ENCODE measurements at places on chromosomes 6 and 20.
A peak's percentile ranks its signal among the peaks of the same experiment; 100 is the strongest.

- DNase-seq = no peak
These were observed 58.5 kb downstream of the PCNA start for GRCh38 chr20:5061213-5061612.

- peak; percentile 27 for DNase-seq
These were observed at the start of gene STK35 for GRCh38 chr20:2101057-2101864. Gene STK35, plus strand, starts transcription at chr20:2101827. Its CDS starts 55 bp downstream, at chr20:2101882.

- DNase-seq = peak; percentile 60
These were observed 3.5 kb upstream of the EFHC1 start for GRCh38 chr6:52416629-52417151.

DNA sequence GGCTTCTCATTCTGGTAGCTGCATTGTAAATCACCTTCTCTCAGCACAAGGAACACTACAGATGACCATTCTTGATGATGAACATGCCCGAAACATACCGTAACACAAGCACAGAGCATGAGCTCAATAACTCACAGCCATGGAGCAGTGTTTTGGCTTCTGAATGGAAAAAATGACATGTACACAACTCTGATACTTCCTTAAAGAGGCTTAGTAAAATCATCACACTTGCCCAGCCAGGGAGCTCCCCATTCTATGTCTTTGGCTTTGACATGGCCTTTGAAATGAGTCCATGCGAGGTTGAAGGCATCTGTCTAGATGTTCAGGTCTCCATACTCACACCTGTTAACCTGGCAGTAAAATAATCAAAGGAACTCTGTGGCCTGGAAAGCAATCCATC is 87.6 kb downstream of the MYB start:
- no peak for DNase-seq

DNA sequence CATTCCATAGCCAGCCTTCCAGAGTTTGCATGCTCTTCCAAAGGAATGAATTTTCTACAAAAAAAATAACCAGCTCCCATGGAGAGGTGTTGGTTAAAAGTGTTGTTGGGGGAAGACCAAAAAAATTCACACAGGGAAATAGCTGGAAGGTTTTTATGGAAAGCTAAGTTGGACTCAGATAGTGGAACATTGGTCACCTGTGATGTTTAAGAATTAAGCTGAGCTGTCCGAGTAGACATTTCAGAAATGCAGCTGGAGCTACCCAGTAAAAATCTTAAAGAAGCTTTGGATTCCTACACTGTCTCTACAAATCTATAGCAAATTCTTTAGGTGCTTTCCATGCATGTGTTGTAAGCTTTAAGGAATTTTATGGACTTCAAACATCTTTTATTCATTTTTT is 155.5 kb downstream of the THBS2 start:
- no peak for DNase-seq

GRCh38 chr6:156587071-156587470 is 190.1 kb upstream of the ARID1B start:
- DNase-seq = no peak

DNA sequence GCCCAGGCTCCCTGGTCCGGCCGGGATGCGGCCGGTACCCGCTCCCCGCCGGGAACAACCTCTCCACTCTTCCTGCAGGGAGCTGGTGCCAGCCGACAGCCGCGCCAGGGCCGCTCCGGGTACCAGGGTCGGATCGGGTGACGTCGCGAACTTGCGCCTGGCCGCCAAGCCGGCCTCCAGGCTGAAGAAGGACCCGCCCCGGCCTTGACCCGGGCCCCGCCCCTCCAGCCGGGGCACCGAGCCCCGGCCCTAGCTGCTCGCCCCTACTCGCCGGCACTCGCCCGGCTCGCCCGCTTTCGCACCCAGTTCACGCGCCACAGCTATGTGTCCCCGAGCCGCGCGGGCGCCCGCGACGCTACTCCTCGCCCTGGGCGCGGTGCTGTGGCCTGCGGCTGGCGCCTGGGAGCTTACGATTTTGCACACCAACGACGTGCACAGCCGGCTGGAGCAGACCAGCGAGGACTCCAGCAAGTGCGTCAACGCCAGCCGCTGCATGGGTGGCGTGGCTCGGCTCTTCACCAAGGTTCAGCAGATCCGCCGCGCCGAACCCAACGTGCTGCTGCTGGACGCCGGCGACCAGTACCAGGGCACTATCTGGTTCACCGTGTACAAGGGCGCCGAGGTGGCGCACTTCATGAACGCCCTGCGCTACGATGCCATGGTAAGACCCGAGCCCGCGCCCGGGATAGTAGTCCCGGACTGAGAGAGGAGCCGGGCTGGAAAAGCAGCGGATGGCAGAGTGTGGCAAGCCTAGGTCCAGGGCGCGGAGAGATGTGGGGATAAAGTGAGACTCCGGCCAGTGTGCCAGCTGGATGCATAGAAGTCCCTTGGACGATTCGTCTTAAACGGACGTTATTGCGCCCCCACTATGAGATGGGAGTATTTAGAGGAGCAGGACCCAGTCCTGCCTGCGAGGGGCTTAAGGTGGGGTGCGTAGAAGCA is at the start of gene NT5E:
TSS of gene NT5E (plus strand) at position 266 of the 942 bp plus-strand sequence. CDS start at position 323, 57 bp downstream.
- DNase-seq = no peak

- no peak for DNase-seq
These were observed 57.1 kb upstream of the CITED2 start for GRCh38 chr6:139431602-139431956.

DNA sequence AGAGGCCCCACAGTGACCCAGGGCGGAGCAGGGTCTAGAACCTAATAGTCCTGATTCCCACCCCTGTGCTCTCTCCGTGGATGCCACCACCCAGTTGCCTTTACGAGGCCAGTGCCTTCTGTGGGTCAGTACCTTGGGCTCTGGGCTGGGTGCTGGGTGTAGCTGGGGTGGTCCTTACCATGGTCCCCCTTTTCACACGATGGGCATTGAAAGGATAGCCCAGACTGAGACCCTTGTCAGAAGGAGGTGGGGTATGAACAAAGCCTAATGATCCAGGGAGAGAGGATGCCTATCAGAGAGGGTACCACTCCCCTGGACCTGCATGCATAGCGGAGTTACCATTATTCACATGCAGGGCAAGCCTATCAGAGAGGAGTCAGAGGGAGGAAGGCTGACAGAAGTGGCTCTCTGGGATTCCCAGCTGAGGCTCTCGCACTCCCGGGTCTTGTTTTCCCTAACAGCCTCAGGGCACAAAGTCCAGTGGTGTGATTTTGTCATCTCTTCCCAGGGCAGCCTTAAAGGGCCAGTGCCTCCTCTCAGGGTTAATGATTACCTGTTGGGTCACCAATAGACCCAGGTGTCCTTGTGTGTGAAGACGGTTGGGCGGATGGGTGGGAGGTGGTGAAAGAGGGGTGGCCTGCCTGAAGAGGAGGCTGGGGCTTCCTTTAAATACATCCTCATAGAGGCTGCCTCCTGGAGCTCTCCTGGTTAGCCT is 36.2 kb downstream of the VEGFA start:
- no peak for DNase-seq

DNA sequence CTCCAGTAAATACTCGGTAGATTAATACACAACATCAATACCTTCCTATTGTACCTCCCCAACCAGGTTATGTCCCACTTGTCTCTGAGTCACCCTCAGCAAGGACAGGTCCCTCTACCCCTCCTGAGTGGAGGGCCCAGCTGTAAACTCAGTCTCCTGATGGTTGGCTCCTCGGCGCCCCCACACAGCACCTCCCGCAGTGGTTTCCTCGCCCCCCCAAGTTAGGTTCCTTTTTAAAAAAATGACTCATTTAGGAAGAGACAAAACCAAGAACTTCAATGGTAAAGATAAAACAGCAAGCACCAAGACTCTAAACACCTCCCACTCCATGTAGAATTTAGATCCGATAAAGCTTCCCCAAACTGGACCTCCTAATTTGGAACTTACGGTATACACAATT is 83.5 kb downstream of the TRERF1 start:
- no peak for DNase-seq

GRCh38 chr6:23601811-23602345 is 524.1 kb upstream of the NRSN1 start:
- no peak for DNase-seq

DNA sequence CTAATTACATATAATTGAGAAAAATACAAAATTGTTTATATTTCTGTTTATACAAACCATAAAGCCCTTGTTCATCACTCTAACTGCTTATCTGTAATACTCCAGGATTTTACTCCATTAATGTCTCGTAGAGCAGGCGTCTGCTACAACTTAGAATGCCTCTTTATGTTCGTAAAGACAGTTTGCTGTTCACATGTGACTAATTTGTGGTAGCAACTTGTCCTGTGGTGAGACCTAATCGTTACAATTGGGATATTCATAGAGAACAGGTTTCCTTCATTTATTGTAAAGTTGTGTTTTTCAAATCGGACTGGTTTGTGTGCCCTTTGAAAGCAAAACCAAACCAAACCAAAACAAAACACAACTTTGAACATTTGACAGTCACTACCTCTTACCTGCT is 149.7 kb downstream of the ASCC3 start:
- DNase-seq = no peak

GRCh38 chr6:46648869-46649492 is 3.6 kb downstream of the CYP39A1 start:
- no peak for DNase-seq

- DNase-seq = no peak
These were observed 81.5 kb downstream of the MYLK4 start for GRCh38 chr6:2669067-2669700.

GRCh38 chr6:155222506-155222905 is 41.3 kb upstream of the CLDN20 start:
- DNase-seq = no peak

GRCh38 chr6:134372603-134373281 is 54.8 kb upstream of the SGK1 start:
- no peak for DNase-seq

DNA sequence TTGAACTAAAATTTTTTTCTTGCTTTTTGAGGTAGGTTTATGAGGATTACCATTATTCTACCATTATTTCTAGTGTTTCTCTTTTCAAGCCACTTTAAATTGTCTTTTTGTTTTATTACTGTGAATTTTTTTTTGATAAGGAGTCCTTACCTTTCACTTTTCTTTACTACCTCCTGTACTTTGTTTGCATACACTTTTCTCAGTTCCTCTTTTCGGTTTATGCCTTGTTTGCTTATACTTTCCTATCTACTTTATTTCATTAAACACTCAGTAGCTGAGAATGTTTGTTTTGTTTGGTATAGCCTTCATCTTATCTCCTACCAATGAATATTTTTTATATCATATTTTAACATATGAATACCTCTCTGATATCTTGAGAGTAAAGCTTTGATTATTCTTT is 147.9 kb downstream of the TFAP2B start:
- DNase-seq = peak; percentile 8

DNA sequence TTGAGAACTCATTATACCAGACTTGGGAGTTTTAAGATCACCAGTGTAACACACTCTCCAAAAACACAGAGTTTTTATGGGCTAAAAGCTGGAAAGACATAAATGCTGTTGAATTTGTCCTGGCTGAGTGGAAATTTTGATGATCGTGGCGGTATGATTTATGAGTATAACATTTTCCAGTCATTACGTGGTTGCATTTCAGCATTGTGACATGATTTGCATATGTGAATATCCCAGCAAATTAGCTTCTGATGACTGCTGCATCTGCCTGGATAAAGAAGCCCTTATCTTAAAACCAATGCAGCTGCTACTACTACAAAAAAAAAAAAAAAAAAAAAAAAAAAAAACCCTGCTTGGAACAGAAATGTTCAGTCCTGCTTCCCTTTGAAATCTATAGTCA is 850.9 kb downstream of the TFAP2A start:
- DNase-seq = no peak

- DNase-seq = no peak
These were observed 157.6 kb downstream of the MCHR2 start for GRCh38 chr6:99836471-99836870.

GRCh38 chr6:19662911-19663310 is 174.3 kb upstream of the ID4 start:
- no peak for DNase-seq

DNA sequence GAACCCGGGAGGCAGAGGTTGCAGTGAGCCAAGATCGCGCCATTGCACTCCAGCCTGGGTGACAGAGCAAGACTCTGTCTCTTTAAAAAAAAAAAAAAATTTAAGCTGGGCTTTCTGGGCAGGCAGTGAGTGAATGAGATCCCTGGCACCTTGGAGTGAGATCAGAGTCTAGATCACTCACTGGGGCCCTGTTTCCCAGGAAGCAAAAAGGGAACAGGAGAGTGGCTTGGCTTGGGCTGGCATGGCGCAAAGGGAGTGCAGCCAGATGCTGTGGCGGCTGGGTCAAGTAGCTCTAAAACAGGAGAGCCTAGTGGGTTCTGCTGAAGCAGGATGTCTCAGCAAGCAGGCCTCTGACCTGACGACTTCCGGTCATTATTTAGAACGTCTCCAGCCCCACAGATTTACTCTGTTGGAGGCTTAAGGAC is 10.4 kb downstream of the PLCG1 start:
- no peak for DNase-seq

GRCh38 chr20:4844751-4845465 is 123.2 kb downstream of the PRND start:
- no peak for DNase-seq

GRCh38 chr6:138222901-138223546 is 4.7 kb upstream of the PBOV1 start:
- no peak for DNase-seq

- DNase-seq = no peak
These were observed 89.4 kb downstream of the RTN4IP1 start for GRCh38 chr6:106539936-106540335.

GRCh38 chr6:49003348-49003747 is 459.7 kb downstream of the MMUT start:
- no peak for DNase-seq

- no peak for DNase-seq
These were observed 82.0 kb downstream of the JPH2 start for GRCh38 chr20:44104798-44105517.

- no peak for DNase-seq
These were observed 573.6 kb upstream of the EPHA7 start for GRCh38 chr6:93992976-93993375.

Measured in GM12864 (cell line).